D341Med (cell line): ENCODE measurements at places on chromosomes 2 and 18.

- DNase-seq = no peak
Observed at GRCh38 chr2:118845522-118846441, 1.7 kb downstream of the EN1 start.

DNA sequence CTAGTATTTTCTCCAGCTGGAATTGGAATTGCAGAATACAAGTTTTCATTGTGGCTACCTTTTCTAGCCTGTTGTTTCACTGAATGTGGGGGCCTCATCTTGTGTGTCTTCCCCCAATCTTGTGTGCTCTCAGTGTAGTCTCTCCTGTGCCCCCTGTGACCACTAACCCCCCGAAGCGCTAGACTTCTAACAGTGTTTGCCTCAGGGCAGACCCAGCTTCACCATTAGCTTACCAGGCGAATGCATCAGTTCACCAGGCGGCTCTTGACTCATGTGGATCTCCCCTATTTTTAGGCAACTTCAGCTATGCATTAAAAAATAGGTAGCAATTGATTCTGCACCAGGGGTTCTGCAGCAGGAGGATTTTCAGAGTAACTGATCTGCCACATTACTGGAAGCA lies 376.2 kb upstream of the MEIS1 start:
- no peak for DNase-seq

DNA sequence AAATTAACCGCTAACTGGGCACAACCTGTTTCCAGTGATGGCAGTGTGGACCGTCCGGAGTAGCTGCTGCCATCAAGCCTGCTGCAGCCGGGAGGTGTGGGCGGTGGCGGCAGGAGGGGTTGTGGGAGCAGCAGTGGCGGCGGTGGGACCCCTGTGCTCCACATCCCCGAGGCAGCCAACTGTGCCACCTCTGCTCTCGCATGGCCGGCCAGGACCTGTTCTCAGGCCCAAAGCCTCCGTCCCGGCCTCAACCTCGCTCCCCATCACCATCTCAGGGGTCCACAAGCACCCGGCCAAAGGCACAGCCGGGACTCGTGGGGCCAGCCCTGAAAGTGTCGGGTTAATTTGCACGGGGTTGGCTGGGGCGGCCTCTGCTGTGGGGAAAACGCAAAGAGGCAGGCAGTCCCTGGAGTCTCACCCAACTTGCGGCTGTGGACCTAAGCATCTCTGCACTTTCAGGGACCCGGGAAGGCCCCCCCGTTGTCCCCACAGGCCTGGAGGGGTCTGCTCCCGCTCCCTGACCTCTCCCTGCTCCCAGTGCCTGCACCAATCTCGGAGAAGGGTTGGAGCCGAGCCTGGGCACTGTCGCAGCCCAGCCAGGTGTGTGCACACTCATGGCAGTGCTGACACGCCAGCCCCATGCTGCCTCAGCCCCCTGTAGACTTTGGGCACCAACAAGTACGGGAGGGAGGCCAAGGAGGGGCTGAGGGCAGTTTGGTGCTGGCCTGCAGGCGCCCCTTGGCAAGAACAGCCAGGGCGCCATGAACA lies 44.4 kb upstream of the PEX13 start:
- DNase-seq = no peak

- DNase-seq = no peak
Observed at GRCh38 chr2:186554850-186555671, 34.8 kb upstream of the ITGAV start.

- no peak for DNase-seq
Observed at GRCh38 chr2:178197791-178198190, 3.5 kb downstream of the OSBPL6 start.

- DNase-seq = no peak
Observed at GRCh38 chr2:210132239-210132638, 39.0 kb downstream of the KANSL1L start.

GRCh38 chr2:54524226-54524991 lies 68.3 kb downstream of the SPTBN1 start:
- no peak for DNase-seq

- no peak for DNase-seq
Observed at GRCh38 chr2:60567919-60568768, 14.7 kb upstream of the BCL11A start.

- peak; percentile 37 for DNase-seq
Observed at GRCh38 chr18:79855147-79855933, 57.6 kb downstream of the KCNG2 start.
